Tibial nerve (tissue), 4 donors: ENCODE measurements at places on chromosomes 16 and 17. TPM values are rescaled to one million over a fixed set of nuclear protein-coding genes. Genes with fewer than 3 reads are reported as not detected.

DNA sequence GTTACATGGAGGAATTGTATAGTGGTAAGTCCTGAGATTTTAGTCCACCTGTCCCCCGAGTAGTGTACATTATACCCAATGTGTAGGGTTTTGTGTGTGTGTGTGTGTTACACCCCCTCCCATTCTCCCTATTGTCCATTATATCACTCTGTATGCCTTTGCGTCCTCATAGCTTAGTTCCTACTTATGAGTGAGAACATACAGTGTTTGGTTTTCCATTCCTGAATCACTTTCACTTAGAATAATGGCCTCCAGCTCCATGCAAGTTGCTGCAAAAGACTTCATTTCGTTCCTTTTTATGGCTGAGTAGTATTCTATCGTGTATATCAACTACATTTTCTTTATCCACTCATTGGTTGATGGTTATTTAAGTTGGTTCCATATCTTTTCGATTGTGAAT is 635 bp upstream of the FA2H start:
- H3K27ac ChIP-seq: peak overlapping the region; percentile 81
- peaks cover 10% of the 10 kb centered on the region for H3K4me1 ChIP-seq
- H3K36me3 ChIP-seq: no peaks in the 10 kb centered on the region
- peaks cover 26% of the 10 kb centered on the region for H3K27me3 ChIP-seq

Gene ADAD2
- total RNA-seq: not detected

Gene LRRC75A
- total RNA-seq: 10.3 TPM

Gene KRTAP9-3
- total RNA-seq: not detected

GRCh38 chr17:40452921-40453378 is 9.7 kb downstream of the IGFBP4 start:
- no peak for DNase-seq
- H3K36me3 ChIP-seq: peaks cover 51% of the 10 kb centered on the region
- H3K4me3 ChIP-seq: no peak overlapping the region
- peak overlapping the region; percentile 58 for H3K27ac ChIP-seq
- H3K27me3 ChIP-seq: no peaks in the 10 kb centered on the region
- H3K4me1 ChIP-seq: peaks cover 94% of the 10 kb centered on the region

Gene GDPD1
- 1.5 TPM for total RNA-seq

- H3K4me3 ChIP-seq: no peak overlapping the region
- H3K36me3 ChIP-seq: no peaks in the 10 kb centered on the region
- no peak overlapping the region for H3K27ac ChIP-seq
- no peaks in the 10 kb centered on the region for H3K4me1 ChIP-seq
- H3K27me3 ChIP-seq: no peaks in the 10 kb centered on the region
- no peak for DNase-seq
These were observed 214.7 kb upstream of the XYLT1 start for GRCh38 chr16:17685447-17685846.

DNA sequence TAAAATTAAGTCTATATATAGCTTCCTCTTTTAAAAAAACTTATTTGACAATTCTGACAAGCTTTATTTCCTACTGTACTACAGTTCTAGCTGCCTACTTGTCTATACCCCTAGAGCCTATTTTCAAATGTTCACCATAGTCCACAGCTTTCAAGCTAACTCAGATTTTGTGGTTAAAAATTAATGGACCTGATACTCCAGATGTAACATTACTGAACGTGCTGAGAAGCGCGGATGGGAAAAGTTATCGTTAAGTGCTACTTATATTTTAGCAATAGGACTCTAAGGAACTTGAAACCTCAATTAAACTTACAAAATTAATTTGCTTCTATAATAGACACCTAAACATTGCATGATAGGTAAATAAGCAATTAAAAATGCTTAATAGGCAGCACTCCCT is 31.2 kb downstream of the GNA13 start:
- DNase-seq: no peak
- H3K4me3 ChIP-seq: no peak overlapping the region

Gene IL21R
- 1.2 TPM for total RNA-seq
